Bronchial epithelial cell (primary cell): ENCODE measurements at places on chromosomes 1 and 21. TPM values are rescaled to one million over a fixed set of nuclear protein-coding genes. Genes with fewer than 3 reads are reported as not detected.

CNR2 gene
- not detected in 2 replicates for total RNA-seq

CLCA4 gene
- 12.1 and 45.8 TPM in 2 replicates for total RNA-seq

H6PD gene
- 5.5 and 9.9 TPM in 2 replicates for total RNA-seq

KRTAP19-6 gene
- total RNA-seq: not detected in 2 replicates

RHBDL2 gene
- 5.0 and 18.7 TPM in 2 replicates for total RNA-seq
